Stimulated activated naive CD4-positive, alpha-beta T cell treated with Interleukin-2 at 50 U/mL for 16 hours (primary cell): ENCODE measurements at places on chromosomes 1 and 21.

GRCh38 chr1:30724175-30724574 is 790 bp upstream of the MATN1 start:
- DNase-seq = no peak

DNA sequence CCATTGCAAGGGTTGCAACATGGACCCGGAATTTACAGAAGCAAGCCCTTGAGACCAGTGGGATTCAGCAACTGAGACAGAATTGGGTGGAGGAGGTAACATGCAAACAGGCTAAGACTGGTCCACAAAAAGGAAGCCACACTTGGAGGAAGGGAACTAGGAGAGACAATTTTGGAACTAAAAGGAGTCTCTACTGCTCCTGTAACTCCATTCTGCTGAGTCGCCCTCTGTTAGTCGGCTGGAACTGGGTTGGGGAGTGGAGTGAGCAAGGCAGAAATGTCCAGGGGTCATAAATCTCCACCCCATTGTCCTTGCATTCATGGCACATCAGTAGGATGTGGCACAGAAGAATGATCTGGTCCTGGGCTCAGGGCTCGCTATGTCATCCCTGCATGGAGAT is 5.1 kb downstream of the LAMB3 start:
- no peak for DNase-seq

DNA sequence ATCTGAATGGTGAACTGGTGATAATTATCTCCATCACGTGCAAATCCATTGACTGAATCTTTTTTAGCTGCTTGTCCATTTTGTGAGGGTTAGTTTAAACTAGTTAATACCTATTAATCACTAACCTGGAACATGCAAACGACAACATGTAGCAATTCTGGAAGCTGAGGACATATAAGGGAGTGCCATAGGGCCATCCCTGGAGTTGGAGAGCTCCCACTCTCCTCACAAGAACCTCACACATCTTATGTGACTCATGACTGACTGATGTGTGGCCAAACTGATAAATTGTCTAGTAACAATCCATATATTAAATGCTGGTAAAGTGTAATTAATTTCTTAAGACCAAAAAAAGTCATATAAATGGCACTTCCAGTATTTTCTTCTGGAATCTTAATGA is 62.9 kb upstream of the HOOK1 start:
- no peak for DNase-seq

DNA sequence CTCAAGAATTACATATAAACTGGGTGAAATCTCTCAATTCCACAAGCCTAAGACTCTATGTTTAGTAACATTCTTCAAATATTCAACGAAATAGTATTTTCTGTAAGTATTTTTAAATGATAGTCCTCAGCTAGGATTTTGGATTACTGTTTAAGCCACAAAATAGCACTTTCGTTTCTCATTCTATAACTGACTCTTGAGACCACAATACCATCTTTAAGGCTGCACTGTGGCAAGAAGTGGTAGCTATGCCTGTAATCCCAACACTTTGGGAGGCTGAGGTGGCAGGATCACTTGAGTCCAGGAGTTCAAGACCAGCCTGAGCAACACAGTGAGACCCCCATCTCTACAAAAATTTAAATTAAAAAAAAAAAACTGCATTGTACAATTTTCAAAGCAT is 126.7 kb downstream of the CDC42BPA start:
- DNase-seq = no peak

DNA sequence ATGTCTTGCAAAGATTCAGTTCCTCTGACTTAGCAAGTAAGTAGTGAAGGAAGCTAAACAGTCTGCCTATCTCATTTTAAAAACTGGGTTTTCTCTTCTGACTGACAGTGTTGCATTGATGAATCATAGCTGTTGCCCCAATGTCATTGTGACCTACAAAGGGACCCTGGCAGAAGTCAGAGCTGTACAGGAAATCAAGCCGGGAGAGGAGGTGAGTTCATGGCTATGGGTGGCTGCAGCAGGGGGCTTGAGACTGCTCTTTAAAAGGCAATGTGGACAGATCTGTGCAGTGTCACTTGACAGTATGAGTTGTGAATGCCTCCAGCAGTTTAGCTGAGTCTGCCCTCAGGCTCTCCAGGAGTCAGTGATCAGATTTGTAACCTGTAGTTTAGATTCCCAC is 46.6 kb downstream of the SMYD2 start:
- no peak for DNase-seq

GRCh38 chr1:233907151-233907550 is 2.7 kb downstream of the SLC35F3 start:
- no peak for DNase-seq

GRCh38 chr1:31144442-31144841 is 78.9 kb upstream of the PUM1 start:
- DNase-seq = no peak

GRCh38 chr1:1259951-1260600 is 13.6 kb upstream of the C1QTNF12 start:
- DNase-seq = no peak

DNA sequence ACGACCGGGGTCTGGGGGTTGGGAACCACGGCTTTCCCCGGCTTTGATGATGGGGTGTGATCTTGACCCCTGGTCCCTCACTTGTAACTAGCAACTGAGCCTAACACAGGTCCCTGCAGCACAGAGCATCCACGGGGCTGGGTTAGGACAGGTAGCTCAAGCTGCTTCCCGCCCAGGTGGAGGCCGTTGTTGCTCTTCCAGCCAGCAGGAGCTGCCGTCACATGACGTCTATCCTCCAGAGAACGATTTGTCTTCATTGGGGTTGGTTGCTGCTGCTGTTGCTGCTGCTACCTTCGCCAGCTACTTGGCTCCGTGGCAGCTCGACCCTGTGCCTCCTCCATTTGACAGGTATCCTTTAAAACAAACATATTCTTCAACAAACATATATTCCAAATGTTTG is 74.3 kb upstream of the ADAR start:
- no peak for DNase-seq
